ENCODE measurements at places on chromosomes 7 and 10.

DNA sequence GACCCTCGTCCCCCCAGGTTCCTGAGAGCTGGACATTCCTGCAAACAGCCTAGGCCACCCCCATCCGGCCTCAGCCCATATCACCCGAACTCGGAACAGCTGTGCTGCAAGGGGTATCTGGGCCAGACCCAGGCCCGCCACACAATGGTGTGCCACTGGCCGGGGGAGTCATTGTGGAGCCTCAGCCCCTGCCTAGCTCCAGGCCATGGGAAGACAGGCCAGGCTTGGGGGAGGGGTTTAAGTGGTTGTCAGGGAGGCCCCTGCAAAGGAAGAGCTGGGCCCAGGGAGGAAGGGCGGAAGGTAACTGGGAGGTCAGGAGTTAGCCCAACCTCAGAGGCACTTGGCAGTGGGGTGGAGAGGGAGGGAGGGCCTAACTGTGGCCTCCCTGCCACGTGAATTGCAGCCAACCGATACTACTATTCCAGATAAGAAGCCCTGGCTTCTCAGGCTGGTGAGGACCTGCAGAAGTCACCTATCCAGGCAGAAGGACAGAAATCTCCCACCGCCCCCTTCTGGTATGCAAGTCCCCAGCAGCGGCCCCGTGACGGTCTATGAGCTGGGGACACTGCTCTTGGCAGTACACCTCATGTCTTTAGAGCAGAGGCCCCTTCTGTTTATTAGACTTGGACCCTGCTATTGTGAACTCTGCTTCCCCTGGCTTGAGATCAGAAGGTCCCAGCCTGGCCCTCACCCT lies 26.8 kb downstream of the VSIR start:
- DNase-seq: no peak

- no peak for DNase-seq
Measured at GRCh38 chr7:158284617-158285382, 302.8 kb downstream of the PTPRN2 start.

GRCh38 chr7:81871606-81872265 lies 101.9 kb upstream of the HGF start:
- no peak for DNase-seq

DNA sequence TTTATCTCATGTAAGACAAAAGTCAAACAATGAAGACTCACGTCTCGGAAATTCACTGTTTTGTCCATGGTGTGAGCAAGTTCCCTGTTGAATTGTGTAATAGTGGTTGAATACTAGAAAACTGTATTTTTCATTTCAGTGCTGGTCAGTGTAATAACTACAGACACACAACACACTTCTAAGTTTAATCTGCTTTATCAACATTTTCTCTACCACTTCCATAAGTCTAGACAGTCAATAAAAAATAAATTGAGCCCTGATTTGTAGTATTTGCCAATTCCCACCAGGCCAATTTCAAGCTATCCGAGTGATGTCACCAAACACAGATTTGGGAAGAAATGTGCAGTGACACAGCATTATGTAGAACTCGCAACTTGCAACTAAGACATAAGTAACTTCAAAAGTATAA lies 81.9 kb downstream of the GPR141 start:
- DNase-seq: no peak

- DNase-seq: no peak
Measured at GRCh38 chr10:94997741-94998174, 59.3 kb downstream of the CYP2C9 start.

DNA sequence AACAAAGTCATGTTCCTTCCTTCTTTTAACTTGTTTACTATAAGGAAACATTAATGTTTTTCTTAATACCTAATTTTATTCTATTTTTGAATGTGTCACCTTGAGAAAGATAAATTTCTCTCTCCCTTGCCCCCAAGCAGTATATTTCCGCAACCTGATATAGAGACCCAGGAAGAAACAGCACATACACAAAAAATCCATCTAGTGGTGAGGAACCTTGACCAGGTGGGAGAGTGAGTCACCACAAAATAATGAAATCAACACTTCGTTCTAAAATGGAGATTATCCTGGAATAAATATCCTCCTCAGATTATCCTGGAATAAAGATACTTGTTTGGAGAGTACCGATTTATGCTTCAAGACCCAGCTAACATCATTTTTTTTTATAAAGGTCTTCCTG lies 232.9 kb upstream of the PTN start:
- DNase-seq: no peak

- no peak for DNase-seq
Measured at GRCh38 chr10:115861864-115862263, 411.1 kb downstream of the GFRA1 start.

GRCh38 chr7:102926783-102927140 lies 14.0 kb downstream of the LRRC17 start:
- no peak for DNase-seq

DNA sequence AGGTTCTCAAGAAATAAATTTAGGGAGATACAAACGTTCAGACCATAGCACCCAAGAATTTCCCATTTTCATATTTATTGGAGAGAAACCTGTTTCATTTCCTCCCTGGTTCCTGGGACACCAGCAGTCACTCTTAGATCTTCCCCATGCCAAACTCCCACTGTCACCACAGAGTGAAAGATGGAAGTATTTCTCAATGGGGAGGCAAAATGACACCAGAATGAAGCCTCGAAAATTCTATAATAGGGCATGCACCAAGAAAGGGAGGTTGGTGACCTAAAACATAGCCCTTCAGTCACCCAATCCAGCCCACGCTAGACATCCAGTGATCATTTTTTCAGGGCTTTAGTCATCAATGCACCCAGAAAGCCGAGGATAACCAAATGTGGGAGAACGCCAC lies 148.1 kb upstream of the PLXDC2 start:
- DNase-seq: no peak

GRCh38 chr7:87347664-87348063 lies 2.2 kb downstream of the CROT start:
- no peak for DNase-seq

GRCh38 chr7:98251231-98251600 lies 816 bp downstream of the TECPR1 start:
- no peak for DNase-seq

DNA sequence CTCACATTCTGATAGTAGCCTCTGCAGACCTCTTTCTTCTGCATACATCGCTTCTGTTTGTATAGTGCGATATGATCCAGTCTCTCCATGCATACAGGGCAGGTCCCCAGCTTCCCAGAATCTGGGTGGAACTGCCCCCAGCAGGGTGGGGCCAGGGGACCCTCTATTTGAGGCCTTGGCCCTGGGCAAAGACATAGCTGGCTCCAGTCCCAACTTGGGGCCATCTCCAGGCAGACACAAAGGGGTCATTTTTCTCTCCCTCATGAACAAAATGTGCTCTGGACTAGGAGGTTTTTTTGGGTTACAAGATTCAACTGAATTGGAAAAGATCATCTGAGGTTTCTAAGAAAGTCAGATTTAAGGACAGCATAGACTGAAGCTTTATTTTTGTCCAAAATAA lies 21.1 kb upstream of the HSPA12A start:
- no peak for DNase-seq

DNA sequence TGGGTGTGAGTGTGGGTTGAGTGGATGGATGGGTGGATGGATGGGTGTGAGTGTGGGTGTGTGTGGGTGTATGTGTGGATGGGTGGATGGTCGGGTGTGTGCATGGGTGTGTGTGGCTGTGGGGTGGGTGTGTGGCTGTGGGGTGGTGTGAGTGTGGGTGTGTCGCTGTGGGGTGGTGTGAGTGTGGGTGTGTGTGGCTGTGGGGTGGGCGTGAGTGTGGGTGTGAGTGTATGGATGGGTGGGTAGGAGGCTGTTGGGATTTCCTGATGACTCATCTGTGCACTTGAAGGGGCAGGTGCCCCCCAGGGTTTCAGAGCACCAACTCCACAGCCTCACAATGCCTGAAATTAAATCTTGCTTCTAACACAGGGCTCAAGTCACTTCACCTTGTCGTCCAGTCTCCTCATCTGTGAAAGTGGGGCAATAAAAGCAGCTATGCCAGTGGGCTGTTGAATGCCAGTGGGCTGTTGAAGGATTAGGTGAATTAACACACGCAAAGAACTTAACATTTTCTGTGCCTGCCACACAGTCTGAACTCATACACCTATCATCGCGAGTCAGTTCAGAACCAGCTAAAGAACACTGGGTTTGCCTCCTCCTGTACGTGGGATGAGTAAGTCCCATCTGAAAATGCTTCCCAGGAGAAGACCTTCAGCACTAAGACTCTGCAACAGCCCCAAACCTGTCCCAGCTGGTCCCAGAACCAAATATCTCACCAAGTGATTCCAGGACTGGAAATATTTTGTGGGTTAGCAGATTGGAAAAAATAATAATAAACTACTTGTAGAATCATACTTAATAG lies 32.0 kb downstream of the SFMBT2 start:
- no peak for DNase-seq

DNA sequence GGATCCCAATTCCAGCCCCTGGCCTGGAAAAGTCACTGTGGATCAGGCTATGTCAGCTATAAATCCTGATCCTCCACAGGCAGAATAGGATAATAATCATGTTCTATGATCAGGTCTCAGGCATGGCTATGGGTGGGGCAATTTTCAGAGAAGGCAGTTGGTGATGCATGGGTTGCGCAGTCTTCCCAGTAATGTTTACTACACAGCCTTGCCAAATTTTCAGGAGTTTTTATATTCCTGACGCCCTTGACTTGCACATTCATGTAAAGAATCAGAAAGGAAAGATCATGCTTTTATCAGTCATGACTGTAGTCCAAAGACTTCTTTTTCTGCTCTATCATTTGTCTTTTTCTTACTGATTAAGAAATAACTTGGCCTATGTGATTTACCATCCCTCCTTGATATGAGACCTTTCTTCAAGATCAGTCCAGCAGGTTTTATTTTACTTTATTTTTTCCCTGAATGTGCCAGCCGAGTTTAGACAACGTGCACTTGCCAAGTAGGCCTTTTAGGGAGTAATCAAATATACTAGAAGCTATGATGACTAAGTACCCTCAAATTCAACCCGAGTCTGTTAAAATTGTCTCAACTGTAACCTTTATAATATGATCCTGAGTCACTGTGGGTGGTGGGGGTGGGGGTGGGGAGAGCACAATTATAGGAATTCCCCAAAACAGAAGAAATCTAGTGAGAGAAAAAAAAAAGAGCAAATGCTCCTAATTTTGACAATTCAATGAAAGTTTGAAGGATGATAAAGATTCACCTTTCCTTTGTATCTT lies 31.9 kb downstream of the ARL4A start:
- DNase-seq: no peak

GRCh38 chr7:39094731-39095130 lies 117.0 kb downstream of the POU6F2 start:
- no peak for DNase-seq

- no peak for DNase-seq
Measured at GRCh38 chr7:127927348-127927696, 103.9 kb downstream of the LRRC4 start.

DNA sequence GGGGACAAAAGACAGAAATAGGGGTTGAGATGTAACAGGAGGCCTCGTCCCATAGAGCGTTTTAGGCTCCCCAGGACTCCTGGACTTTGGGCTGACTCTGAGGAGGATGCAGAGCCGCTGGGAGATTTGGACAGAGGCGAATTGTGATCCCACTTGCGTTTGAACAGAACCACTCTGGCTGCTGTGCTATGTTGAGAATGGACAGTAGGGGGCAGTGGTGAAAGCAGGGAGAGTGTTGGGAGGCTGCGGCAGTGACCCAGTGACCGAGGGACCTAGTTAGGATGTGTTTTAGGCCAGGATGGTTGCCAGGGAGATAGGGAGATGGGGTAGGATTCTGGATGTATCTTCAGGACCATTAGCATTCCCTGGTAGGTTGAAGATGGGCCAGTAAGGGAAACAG lies 271.6 kb downstream of the CCDC3 start:
- DNase-seq: no peak

DNA sequence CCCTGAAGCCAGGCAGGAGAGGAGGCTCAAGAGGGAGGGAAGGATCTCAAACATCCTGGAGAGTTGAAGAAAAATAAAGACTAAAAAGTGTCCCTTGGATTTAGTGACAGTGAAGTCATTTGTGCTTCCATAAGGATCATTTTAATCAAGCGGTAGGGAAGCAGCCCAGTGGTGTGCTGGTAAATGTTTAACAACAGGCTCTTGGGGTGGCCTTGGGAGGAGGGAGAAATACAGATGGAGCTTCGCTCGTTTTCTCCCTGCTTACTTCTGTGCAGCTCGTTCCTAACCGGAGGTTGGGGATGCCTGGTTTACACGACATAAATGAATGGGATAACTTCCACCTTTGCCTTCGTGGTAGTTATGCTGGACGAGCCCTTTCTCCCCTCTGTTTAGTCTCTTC lies 140.0 kb downstream of the CAMK1D start:
- DNase-seq: no peak

- DNase-seq: no peak
Measured at GRCh38 chr10:31390804-31391203, 71.8 kb downstream of the ZEB1 start.

GRCh38 chr7:151655555-151655954 lies 135.9 kb upstream of the RHEB start:
- DNase-seq: no peak

- no peak for DNase-seq
Measured at GRCh38 chr7:56290548-56290947, 174.3 kb upstream of the NUPR2 start.

DNA sequence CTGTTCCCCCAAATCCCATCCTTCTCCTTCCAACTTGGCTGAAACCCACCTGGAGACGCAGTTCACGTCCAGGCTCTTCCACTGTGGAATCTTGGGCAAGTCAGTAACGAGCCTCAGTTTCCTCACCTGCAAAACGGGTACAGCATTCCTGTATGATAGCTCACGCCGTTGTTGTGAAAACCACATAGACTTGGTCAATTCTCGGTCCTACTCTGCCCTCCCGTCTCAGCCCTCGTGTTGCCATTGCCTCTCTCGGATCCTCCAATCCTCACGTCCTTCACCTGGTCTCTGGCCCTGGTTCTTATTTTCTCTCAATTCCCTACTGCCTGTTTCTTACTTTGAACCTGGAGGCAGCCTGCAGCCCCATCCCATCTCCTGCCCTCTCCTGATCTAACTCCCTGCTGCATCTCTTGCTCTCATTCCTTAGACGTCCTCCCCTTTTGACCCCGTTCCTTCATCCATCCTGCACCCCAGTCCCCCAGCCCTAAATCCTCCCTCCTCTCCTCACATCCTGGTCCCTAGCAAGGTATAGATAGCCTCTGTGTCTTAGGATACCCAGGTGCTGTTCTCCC lies 2.0 kb upstream of the MUC12 start:
- no peak for DNase-seq
